ENCODE measurements at places on chromosomes 6 and 20.
A peak's percentile ranks its signal among the peaks of the same experiment; 100 is the strongest.

GRCh38 chr6:13695252-13695651 lies 16.4 kb downstream of the RANBP9 start:
- DNase-seq = peak; percentile 84

DNA sequence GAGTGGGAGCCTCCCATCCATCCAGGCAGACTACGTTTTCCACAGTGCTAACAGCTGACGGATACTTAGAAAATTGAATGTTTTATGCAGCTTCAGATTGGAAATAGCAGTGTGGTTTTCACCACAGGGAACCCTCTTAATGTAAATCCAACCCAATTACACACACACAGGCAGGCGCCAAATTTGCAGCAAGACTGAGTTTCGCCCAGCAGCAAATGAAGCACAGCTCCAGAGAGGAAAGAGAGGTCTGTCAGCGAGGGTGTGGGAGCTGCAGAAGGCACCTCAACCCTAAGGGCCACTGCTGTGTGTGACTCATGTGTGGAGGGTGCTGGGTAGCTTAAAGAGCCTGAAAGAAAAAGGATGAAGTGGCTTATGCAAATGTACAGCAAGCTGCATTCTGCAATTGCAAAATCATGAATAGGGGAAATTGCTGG lies 365.7 kb downstream of the MAFB start:
- DNase-seq = peak; percentile 80

DNA sequence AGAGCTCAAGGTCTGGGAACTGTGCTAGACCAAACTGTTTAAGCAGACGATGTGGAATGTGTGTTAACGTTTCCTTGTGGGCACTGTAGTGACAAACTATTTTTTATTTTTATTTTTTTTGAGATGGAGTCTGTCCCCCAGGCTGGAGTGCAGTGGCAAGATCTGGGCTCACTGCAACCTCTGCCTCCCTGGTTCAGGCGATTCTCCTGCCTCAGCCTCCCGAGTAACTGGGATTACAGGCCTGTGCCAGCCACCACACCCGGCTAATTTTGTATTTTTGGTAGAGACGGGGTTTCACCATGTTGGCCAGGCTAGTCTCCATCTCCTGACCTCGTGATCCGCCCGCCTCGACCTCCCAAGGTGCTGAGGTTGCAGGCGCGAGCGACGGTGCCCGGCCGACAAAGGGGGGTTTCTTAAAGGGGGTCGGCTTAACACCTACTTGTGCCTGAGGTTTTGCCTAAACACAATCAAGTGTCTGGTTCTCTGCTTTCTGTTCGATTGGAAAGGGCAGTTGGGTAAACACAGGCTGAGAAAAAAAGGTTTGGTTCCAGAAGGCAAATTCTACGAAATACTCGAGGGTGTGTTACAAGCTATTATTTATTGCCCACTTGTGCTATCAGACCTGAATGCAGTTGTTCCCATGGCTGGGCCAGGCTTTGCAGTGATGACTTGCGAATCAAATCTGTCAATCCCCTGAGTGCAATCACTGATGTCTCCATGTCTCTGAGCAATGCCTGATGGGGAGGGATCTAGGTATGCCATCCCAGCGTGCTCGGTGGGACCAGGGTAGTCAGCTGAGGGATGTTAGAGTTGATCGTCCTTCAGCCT lies 1.3 kb downstream of the NOP56 start:
- DNase-seq = no peak

GRCh38 chr6:131982740-131983259 lies 31.6 kb upstream of the CCN2 start:
- peak; percentile 92 for DNase-seq

DNA sequence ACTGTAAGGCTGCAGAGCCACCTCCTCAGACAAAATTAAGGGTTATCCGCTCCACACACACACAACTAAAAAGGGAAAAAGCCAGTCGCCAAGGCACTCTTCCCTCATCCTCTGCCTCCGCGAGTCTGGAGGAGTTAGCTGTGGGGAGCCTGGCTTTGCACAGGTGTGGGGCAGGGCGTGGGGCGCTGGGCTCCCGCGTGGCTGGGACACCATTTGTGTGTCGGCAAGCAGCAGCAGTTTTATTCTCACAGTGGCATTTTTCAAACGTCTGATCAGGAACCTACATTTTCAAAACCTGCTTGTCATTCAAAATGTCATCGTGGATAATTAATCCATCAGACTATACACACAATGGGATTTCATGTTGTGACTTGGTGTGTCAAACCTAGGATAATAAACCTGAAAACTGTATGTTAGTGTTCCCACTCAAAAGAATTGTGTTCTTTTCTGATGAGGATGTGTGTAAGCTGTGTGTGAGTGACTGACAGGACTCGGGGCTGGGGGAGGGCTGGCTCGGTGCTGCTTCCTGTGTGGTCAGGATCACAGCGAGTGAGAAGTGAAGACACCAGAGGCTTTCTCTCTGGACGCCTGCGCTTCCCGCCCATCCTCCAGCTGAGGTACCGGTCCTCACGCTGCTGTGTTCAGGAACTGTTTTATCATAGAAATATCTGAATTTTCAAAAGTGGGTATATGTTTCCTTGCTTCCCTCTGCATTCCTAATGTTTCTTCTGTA lies 83.1 kb downstream of the IRF4 start:
- DNase-seq = peak; percentile 12

DNA sequence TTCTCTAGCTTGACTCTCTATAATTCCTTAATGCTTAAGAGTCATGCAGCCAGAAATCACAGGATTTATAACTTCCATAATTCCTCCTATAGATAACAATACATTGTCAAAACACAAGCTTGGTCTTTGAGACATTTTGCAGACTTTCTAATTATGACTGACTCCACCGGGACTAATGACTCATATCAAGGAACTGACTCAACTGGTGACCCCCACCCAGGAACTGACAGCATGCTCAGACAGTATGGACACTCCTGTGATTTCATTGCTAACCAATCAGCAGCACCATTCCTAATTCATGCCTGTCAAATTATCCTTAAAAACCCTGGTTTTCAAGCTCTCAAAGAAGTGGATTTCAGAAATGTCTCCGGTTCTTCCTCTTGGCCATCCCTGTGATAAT lies 670.5 kb upstream of the IMPG1 start:
- DNase-seq = peak; percentile 15

DNA sequence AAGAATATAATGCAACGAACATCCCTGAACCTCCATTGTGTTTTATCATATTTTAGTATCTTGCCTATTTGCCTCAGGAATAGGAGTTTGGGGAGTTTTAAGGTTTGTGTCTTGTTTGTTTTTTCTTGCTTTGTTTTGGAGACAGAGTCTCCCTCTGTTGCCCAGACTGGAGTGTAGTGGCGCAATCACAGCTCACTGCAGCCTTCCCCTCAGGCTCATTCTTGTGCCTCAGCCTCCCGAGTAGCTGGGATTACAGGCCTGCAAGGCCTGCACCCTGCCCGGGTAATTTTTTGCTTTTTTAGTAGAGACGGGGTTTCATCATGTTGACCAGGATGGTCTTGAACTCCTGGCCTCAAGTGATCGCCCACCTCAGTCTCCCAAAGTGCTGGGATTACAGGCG lies 63.3 kb upstream of the CARMIL1 start:
- no peak for DNase-seq

DNA sequence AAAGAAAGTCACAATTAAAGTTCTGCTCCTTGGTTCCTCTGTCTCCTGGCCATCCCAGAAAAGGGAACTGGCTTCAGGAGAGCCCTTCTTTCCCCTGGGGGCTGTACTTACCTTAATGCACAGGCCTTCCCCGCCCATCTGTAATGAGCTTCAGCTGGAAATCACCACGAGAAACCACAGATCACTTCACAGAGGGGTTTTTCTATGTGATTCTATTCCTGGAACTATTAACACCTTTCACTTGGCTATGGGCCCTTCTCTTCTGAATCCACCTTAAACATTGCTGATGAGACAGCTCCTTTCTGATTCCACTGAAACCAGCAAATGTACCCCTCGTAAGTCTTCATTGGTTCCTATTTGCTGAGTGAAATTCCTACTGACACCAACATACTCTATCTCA lies 80.7 kb downstream of the FOXF2 start:
- DNase-seq = no peak

- peak; percentile 84 for DNase-seq
Observed at GRCh38 chr6:41503827-41504465, 42.2 kb upstream of the FOXP4 start.

GRCh38 chr20:62120990-62121775 lies 1.1 kb upstream of the LSM14B start:
- no peak for DNase-seq

DNA sequence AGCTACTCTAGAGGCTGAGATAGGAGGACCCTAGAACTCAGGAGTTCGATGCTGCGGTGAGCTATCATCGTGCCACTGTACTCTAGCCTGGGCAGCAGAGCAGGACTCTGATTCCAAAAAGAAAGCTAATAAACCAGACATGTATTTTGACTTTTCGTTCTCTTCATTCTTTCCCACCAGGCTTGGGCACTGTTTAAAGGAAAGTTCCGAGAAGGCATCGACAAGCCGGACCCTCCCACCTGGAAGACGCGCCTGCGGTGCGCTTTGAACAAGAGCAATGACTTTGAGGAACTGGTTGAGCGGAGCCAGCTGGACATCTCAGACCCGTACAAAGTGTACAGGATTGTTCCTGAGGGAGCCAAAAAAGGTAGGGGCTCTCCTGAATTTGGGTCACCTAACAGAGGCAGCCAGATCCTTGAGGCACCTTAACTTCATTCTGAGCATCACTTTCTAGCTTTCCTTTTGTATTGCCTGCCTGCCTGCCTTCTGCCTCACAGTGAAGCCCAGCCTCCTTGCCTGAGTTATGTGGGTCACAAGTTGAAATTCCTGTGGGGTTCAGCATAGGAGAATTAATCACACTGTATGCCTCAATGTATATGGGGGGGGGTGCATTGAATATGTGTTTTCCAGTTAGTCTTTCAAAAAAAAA lies 3.2 kb downstream of the IRF4 start:
- DNase-seq = no peak

DNA sequence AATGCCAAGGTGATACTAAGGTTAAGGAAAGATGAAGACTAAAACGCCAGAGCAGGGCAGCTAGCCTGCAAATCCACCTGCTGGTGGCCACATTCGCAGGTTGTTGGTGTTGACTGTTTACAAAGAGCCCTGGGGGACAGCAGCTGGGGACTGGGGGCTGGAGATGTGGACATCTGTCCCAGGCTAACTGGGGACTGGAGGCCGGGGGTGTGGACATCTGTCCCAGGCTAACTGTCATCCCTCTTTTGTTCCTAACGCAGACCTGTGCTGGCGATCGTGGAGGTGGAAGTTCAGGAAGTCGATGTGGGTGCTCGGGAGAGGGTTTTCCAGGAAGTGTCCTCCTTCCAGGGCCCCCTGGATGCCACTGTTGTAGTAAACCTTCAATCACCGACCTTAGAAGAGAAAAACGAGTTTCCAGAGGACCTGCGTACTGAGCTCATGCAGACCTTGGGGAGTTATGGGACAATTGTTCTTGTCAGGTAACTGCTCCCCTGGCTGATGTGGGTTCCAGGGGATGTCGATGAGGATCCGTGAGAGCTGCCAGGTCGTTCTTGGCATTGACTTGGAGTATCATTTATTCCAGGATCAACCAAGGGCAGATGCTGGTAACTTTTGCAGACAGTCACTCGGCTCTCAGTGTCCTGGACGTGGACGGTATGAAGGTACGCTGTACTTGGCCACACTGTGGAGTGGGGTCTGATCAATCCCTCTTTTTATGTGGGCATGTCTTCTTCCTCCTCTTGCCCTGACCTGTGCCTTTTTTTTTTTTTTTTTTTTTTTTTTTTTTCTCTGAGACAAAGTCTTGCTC lies 87.0 kb downstream of the SERAC1 start:
- DNase-seq = no peak

- DNase-seq = no peak
Observed at GRCh38 chr6:33850296-33850695, 46.5 kb upstream of the MLN start.

DNA sequence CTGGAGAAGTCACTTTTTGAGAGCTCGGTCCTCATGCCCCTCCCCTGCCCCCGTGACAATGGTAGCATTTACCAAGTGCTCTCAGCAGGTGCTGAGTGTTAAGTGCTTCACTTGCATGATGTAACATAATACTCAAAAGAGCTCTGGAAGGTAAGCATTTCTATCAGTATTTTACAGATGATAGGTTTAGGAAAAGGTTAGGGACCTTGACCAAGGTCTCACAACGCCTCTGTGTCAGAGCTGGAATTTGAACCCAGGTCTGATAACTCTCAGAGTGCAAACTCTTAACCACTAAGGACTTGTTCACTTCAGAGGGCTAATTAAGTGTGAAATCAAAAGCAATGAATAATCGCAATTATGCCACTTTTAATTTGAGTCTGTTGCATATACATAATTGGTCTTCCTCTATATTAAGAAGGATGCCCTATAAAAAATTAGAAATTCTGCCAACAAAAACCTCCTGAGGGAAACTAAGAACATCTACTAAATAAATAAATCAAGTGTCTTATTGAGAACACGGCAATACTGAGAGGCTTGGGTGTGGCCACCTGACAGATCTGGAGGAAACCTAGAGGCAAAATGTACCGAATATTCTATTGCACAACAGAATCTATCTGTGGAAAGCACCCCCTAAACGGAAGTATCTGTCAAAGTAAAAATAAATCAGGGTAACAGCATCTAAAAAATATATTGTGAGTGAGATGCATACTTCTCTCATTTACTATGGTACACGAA lies 109.8 kb downstream of the BACH2 start:
- DNase-seq = no peak

DNA sequence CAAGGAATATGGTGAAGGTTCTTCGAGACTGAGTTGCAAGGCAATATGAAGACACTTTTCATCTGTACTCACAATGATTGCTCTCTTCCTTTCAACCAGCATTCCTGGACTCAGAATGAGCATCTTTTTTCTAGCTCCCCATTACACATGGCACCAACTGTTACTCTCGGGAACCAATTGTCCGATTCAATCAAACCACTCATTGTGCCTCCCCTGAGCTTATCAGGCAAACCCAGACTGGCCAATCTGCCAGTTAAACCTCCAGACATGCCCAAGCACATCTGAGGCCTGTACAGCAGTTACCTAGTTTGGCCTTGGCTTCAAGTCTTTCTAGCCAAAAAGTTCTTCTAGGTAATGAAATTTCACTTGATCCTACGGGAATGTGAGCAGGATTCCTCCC lies 164.1 kb downstream of the ID4 start:
- DNase-seq = no peak

- no peak for DNase-seq
Observed at GRCh38 chr20:63789836-63790571, 41.1 kb downstream of the ZBTB46 start.

DNA sequence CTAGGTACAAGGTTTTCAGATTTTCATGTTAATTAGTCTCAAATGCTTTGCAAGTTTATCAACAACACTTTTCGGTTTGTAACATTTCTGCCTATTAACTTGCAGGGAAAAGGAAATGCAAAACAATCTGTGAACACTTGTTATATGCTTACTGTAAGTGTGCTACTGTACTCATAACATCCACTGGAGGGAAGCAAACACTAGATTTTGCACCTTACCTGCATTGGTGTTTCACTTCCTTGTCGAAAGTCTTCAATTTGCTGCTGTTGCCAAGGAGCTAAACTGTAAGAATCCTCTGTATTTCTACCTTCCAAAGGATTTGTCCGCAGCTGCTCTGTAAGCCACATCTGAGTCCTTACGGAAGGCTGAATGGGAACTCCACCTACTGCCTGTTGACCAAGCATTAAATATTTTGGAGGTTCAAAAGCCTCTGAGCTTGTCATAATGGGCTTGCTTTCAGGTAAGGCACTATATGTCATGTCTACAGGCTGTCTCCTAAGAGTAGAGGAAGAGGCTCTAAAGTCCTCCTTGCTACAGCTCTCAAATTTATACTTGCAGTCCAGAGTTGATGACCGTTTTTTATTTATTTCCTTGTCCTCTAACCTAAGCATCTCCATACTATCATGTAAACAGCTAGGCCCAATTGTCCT lies 17.3 kb downstream of the PLN start:
- no peak for DNase-seq
